ENCODE measurements at places on chromosomes 3 and 15. TPM values are rescaled to one million over a fixed set of nuclear protein-coding genes. Genes with fewer than 3 reads are reported as not detected.

The ITPKA gene
- 0.44 TPM for total RNA-seq

The GOLGA8O gene
- total RNA-seq, result not detected

- H3K36me3 ChIP-seq, result no peaks in the 10 kb centered on the region
- H3K27me3 ChIP-seq, result no peaks in the 10 kb centered on the region
- no peak for DNase-seq
These were observed 65.1 kb downstream of the SLC12A8 start for GRCh38 chr3:125147491-125147820.

GRCh38 chr3:50378757-50379156 lies 19.4 kb upstream of the TMEM115 start:
- no peaks in the 10 kb centered on the region for H3K36me3 ChIP-seq
- no peak overlapping the region for H3K27ac ChIP-seq
- no peaks in the 10 kb centered on the region for H3K27me3 ChIP-seq
- DNase-seq, result no peak
- no peak overlapping the region for H3K4me3 ChIP-seq
- no peaks in the 10 kb centered on the region for H3K4me1 ChIP-seq

The ADGRG7 gene
- not detected for total RNA-seq

GRCh38 chr3:69647511-69648110 lies 91.7 kb upstream of the MITF start:
- no peak for DNase-seq
- no peaks in the 10 kb centered on the region for H3K27me3 ChIP-seq
- no peak overlapping the region for H3K27ac ChIP-seq

DNA sequence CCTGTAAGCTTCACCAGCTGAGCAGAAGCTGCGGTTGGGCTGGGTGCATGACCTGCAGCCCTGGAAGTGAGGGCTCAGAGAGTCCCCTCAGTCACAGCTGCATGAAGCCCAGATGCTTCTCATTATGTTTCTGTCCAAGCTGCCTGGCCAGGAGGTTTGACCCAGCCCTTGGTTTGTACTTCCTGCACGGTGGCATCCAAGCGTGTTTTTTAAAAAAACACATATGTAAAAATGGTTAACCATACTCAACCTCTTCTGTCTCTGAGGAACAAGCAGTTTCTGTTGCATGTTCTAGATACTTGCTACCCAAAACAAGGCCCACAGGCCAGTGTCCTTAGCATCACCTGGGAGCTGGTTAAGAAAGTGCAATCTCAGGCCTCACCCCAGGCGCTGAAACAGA lies 76.0 kb upstream of the ATP10A start:
- H3K27ac ChIP-seq, result no peak overlapping the region
- no peak for DNase-seq
- no peaks in the 10 kb centered on the region for H3K27me3 ChIP-seq
- no peak overlapping the region for H3K4me3 ChIP-seq
- no peaks in the 10 kb centered on the region for H3K36me3 ChIP-seq

DNA sequence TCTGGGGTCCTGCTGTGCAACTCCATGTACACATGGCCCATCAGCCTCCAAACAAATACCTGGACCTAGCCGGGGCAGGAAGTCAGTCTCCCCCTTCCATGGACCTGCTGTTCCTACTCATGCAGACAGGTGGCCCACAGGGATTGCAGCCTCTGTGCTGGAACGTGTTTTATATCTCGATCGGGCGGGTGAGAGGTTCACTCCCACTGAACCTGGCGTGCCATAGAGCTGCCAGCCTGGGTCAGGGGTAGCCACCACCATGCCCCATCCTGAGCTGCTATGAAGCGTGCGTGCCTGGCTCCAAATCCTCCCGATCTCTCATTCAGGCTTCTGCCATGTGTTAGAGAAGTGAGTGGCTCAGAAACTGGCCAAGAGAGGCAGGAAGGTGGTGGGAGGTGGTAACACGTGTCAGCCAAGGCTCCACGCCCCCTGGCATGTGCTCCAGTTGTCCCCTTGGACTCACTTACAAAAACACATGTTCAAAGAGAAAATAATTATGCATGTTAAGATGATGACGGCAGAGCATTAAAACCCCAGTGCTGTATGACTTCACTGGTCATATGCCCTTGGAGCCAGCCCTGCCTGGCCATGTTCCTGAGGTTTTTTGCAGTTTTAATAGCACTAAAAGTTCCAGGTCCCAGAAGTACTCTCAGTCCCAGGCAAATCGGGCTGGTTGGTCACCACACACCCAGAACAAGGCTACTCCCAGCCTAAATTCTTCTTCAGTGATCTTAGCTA lies 30.6 kb downstream of the CTSH start:
- no peaks in the 10 kb centered on the region for H3K27me3 ChIP-seq
- no peak for DNase-seq
- no peaks in the 10 kb centered on the region for H3K4me1 ChIP-seq
- peaks cover 30% of the 10 kb centered on the region for H3K36me3 ChIP-seq

The TNFAIP8L3 gene
- total RNA-seq, result 2.1 TPM

The RTP1 gene
- total RNA-seq, result not detected

GRCh38 chr15:85753791-85754452 lies 40.8 kb downstream of the KLHL25 start:
- no peaks in the 10 kb centered on the region for H3K27me3 ChIP-seq
- DNase-seq, result no peak
- no peak overlapping the region for H3K4me3 ChIP-seq
- no peaks in the 10 kb centered on the region for H3K36me3 ChIP-seq

DNA sequence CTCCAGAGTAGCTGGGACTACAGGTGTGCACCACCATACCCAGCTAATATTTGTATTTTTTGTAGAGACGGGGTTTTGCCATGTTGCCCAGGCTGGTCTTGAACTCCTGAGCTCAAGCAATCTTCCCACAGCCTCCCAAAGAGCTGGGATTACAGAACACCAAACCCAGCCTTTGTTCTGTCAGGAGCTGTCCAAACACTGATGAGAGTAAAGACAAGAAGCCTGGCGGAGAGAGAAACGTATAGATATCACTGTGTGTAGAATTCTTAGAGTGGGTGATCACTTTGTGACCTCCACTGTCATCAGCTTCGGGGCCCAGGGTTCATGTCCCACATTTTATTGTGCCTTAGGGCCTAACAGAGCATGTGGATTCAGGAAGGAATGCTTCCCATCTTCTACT lies 159.5 kb downstream of the SNRK start:
- H3K36me3 ChIP-seq, result no peaks in the 10 kb centered on the region
- H3K4me3 ChIP-seq, result no peak overlapping the region
- H3K27me3 ChIP-seq, result no peaks in the 10 kb centered on the region
- DNase-seq, result no peak
- H3K4me1 ChIP-seq, result no peaks in the 10 kb centered on the region

The ETFA gene
- total RNA-seq, result 178 TPM

- no peak for DNase-seq
- no peaks in the 10 kb centered on the region for H3K36me3 ChIP-seq
- H3K27ac ChIP-seq, result no peak overlapping the region
- H3K4me1 ChIP-seq, result peaks cover 42% of the 10 kb centered on the region
- no peak overlapping the region for H3K4me3 ChIP-seq
These were observed 163.0 kb downstream of the TNIK start for GRCh38 chr3:171297207-171297606.

The ADCY5 gene
- 0.16 TPM for total RNA-seq

The VPS13C gene
- 42.9 TPM for total RNA-seq

DNA sequence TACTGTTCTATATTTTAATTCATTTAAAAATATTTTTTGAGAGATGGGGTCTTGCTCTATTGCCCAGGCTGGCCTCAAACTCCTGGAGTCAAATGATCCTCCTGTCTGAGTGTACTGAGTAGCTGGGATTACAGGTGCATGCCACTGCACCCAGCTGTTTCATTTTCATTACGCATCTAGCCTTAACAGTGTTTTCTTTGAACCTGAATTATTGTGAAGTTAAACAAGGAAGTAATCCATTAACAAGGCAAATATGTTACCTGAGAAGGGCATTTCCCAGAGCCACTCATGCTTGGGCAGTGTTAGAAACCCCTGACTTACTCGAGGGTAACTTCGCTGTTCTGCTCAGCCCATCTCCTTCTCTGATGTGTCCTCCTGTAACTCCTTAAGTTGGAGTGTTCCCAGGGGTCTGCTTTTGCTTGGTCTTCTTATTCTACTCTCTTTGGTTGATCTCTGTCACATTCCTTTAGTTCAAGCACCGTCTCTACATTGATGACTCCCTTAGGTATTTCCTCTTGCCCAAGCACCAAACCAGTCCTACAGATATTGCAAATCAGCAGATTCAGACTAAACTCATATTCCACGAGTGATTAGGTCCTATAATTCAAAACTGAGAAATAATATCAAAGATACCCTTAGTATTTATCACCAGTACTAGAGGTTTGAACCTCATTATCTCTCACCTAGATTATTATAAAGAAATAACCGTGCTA lies 107.9 kb downstream of the STAC start:
- H3K4me3 ChIP-seq, result no peak overlapping the region
- H3K4me1 ChIP-seq, result no peaks in the 10 kb centered on the region
- no peak for DNase-seq
- H3K27me3 ChIP-seq, result no peaks in the 10 kb centered on the region

The SLC51B gene
- not detected for total RNA-seq

- H3K27me3 ChIP-seq, result no peaks in the 10 kb centered on the region
- no peaks in the 10 kb centered on the region for H3K36me3 ChIP-seq
- no peak for DNase-seq
- H3K27ac ChIP-seq, result no peak overlapping the region
These were observed 29.0 kb downstream of the AQP9 start for GRCh38 chr15:58167095-58167691.

GRCh38 chr3:42441791-42442190 lies 31.4 kb upstream of the LYZL4 start:
- no peaks in the 10 kb centered on the region for H3K27me3 ChIP-seq
- no peaks in the 10 kb centered on the region for H3K36me3 ChIP-seq
- no peaks in the 10 kb centered on the region for H3K4me1 ChIP-seq
- H3K27ac ChIP-seq, result no peak overlapping the region
- no peak for DNase-seq

- H3K27ac ChIP-seq, result no peak overlapping the region
- H3K4me3 ChIP-seq, result no peak overlapping the region
- no peaks in the 10 kb centered on the region for H3K4me1 ChIP-seq
- H3K27me3 ChIP-seq, result no peaks in the 10 kb centered on the region
These were observed 62.3 kb upstream of the GATA2 start for GRCh38 chr3:128555098-128555825.

DNA sequence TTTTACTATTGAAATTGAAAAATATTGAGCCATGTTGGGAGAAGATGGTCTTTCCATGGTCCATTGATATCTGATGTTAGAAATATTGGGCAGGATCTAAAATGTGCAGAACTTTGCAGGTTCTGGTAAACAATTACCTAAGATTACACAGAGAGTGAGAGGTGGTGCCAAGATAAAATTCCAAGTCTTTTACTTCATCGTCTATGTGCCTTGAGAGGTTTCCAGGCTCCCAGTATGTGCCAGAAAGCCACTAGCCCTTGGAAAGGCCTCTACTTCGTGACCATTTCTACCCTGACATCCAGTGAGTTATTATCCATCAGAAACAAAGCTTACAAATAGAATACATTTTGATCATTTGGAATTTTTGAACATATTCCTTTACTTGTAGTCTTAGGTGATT lies 27.6 kb downstream of the CD200 start:
- H3K4me1 ChIP-seq, result peaks cover 7% of the 10 kb centered on the region
- no peak for DNase-seq
- H3K27me3 ChIP-seq, result no peaks in the 10 kb centered on the region
- H3K36me3 ChIP-seq, result no peaks in the 10 kb centered on the region
- H3K27ac ChIP-seq, result no peak overlapping the region

The SPTBN5 gene
- 0.31 TPM for total RNA-seq

- H3K4me3 ChIP-seq, result no peak overlapping the region
- peaks cover 12% of the 10 kb centered on the region for H3K36me3 ChIP-seq
- H3K27me3 ChIP-seq, result no peaks in the 10 kb centered on the region
- no peak overlapping the region for H3K27ac ChIP-seq
These were observed 7.5 kb downstream of the GYG1 start for GRCh38 chr3:148998715-148999423.
